ENCODE measurements at places on chromosomes 4 and X.

DNA sequence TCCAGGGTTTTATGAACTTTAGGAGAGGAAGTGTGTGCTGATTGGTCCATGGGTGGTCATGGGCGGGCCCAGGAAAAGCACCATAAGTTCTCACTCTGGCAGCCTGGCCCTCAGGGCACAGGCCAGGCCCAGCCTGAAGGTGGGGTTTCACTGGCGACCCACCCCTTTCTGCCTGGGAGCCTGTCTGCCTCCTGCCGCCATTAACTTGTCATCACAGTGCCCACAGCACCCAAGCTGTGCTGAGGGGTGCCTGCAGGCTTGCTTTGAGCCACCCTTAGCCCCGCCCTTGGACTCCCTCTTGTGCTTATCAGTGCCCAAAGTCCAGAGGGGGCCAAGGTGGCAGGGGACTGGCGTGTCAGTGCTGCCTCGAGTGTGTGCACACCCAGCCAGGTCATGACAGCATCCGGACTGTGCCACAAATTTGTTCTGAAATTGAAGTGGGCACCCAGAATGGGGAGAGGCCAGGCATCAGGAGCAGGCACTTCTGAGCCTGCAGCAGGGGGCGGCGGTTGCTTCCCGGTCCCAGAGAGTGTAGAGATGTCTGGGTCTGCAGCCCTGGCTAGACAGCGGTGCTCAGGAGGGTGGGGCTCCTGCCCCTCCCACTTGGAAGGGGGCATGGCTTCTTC is 455.6 kb downstream of the TMA16 start:
- H3K27me3 ChIP-seq, result no peaks in the 10 kb centered on the region
- H3K4me3 ChIP-seq, result no peak overlapping the region
- H3K27ac ChIP-seq, result no peak overlapping the region
- no peaks in the 10 kb centered on the region for H3K4me1 ChIP-seq
- DNase-seq, result no peak

DNA sequence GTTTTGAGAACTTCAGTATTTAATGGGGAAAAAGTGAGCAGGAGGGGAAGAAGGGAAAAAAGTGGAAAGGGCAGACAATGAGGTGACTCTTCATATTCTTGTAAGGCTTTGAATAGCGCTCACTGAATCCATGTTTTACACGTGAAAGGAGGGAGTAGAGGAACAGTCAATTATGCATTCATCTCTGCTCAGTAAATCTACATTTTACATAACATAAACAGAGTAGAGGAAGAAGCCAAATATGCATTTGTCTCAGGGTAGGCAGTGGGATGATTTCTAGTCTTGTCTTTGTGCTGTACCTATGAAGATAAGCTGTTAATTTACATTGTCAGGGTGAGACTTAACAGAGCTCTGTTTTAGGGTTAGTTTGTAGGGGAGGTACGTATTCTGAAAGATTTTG is 19.4 kb upstream of the ELF2 start:
- no peaks in the 10 kb centered on the region for H3K4me1 ChIP-seq
- H3K4me3 ChIP-seq, result no peak overlapping the region
- no peak for DNase-seq
- no peaks in the 10 kb centered on the region for H3K36me3 ChIP-seq
- H3K27me3 ChIP-seq, result no peaks in the 10 kb centered on the region

GRCh38 chr4:73259571-73260090 is 1.0 kb upstream of the ANKRD17 start:
- H3K4me1 ChIP-seq, result no peaks in the 10 kb centered on the region
- H3K36me3 ChIP-seq, result no peaks in the 10 kb centered on the region
- peak overlapping the region; percentile 62 for H3K4me3 ChIP-seq
- peak overlapping the region; percentile 96 for H3K27ac ChIP-seq

DNA sequence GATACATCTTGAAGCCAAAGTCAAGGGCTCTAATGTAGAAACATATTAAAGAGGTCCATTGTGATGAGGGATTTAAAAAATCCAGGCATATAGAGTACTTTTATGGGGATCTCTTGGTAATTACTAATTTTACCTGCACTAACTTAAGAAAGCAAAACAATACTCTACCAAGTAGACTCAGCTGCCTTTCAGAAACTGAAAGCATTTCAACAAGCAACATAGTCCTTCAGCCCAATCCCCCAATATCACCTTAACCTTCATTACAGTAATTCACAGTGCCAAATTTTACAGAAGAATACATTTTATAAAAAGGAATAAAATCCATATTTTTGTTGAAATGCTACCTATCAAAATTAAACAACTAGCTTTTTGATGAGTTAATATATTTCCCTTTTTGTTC is 422.9 kb downstream of the DTHD1 start:
- no peak overlapping the region for H3K27ac ChIP-seq
- no peaks in the 10 kb centered on the region for H3K4me1 ChIP-seq
- H3K36me3 ChIP-seq, result no peaks in the 10 kb centered on the region

- no peak overlapping the region for H3K4me3 ChIP-seq
- H3K4me1 ChIP-seq, result no peaks in the 10 kb centered on the region
- H3K27ac ChIP-seq, result no peak overlapping the region
Measured at GRCh38 chr4:113921089-113921794, 58.2 kb downstream of the ARSJ start.
